Large intestine (tissue), 12 donors: ENCODE measurements at places on chromosomes 1 and 21. TPM values are rescaled to one million over a fixed set of nuclear protein-coding genes. Genes with fewer than 3 reads are reported as not detected.

DNA sequence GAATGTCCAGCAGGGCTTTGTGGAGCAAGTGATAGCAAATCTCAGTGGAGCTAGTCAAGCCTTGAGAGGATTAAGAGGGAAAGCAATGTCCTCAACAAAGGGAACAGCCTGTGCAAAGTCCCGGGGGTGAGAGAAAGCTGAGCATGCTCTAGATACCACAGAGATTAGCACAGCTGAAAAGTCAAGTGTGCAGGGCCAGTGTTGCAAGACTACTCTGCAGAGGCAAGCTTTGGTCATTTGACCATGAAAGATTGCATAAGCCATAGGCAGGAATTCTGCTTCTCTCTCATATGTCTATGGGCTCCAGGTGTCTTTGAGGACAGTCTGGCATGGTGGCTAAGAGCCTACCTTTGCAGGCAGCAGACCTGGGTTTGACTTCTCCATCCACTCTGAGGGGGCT, 181.0 kb upstream of the JUN start:
- peaks cover 32% of the 10 kb centered on the region for H3K4me1 ChIP-seq
- DNase-seq: peak; percentile 79
- H3K4me3 ChIP-seq: no peak overlapping the region
- H3K27me3 ChIP-seq: no peaks in the 10 kb centered on the region

GRCh38 chr1:75727571-75727970, 3.1 kb downstream of the ACADM start:
- H3K4me3 ChIP-seq: no peak overlapping the region
- DNase-seq: no peak
- H3K27ac ChIP-seq: no peak overlapping the region
- peaks cover 2% of the 10 kb centered on the region for H3K36me3 ChIP-seq
- no peaks in the 10 kb centered on the region for H3K4me1 ChIP-seq

DNA sequence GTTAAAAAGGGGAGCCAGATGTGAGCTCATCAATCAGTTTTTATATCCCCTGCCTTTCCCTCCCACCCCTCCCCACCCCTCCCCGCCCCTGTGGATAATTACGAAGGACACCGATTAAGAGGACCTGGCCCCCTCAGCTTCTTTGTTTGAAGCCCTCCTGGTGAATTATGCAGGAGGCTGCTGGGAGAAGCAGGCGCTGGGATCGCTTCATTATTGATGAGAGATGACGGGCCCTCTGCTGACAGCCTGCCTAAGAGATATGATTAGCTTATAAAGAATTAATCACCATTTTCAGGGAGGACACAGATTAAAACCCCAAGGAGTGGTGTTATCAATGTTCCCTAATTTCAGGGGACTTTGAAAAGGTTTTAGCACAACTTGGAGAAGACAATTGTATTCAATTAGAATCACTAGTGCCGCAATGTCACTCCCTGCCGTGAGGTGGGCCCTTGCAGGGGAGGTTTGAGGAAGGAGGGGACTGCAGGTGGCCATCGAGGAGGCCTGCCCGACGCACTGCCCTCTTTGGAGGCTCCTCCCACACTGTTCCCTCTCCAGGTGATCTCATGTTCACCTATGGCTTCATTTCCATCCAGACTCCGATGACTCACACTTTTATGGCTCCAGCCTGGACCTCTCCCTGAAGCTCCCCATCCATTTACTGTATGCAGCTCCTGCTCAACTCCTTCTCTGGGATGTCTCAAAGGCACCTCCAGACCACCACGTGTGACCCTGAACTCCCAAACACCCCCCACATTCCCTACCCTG, 67.0 kb upstream of the KLHDC7A start:
- peak; percentile 71 for DNase-seq
- no peak overlapping the region for H3K4me3 ChIP-seq

DNA sequence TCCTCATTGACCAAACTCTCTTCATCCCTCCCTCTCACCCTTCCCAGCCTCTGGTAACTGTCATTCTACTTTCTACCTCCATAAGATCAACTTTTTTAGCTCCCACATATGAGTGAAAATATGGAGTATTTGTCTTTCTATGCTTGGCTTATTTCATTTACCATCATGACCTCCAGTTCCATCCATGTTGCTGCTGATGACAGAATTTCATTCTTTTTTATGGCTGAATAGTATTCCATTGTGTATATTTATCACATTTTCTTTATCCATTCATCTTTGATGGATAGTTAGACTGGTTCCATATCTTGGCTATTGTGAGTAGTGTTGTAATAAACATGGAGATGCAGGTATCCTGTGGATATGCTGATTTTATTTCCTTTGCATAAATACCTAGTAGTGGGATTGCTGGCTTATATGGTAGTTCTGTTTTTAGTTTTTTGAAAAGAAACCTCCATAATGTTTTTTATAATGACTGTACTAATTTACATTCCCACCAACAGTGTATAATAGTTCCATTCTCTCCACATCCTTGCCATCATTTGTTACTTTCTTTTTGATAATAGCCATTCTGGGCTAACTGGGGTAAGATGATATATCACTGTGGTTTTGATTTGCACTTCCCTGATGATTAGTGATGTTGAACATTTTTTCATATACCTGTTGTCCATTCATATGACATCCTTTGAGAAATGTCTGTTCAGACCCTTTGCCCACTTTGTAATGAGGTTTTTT, 35.7 kb downstream of the IARS2 start:
- DNase-seq: no peak
- no peaks in the 10 kb centered on the region for H3K27me3 ChIP-seq
- H3K4me1 ChIP-seq: peaks cover 7% of the 10 kb centered on the region
- no peak overlapping the region for H3K4me3 ChIP-seq

DNA sequence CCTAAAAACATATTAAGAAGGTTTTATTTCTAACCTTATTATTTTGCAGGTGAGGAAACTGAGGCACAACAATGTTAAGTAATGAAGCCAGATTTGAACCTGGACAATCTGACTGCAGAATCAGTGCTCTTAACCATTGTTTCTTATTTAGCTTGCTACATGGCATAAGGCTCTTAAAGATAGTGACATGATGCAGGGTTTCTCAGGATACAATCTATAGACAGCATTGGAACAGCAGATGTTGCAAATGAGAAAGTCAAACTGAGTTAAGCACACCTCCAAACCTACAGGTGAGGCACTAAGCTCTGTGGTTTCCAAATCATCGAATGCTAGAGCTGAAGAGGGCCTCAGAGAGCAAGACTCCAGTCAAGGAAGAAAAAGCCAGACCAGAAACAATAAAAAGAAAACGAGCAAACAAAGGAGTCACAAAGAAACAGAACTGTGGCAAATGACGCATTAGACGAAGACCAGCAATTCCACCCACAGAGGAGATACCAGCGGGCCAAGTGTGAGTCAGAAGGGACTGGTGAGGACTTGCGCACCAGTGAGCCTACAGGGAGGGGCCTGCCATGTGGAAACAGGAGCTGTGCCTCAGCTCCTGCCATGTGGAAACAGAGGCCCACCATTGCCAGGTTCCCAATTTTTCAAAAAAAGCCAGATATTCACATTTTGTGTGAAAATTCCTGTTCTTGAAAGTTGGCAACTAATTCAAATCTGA, 14.4 kb downstream of the CD58 start:
- H3K4me1 ChIP-seq: peaks cover 7% of the 10 kb centered on the region
- no peak overlapping the region for H3K4me3 ChIP-seq
- no peaks in the 10 kb centered on the region for H3K27me3 ChIP-seq
- no peak for DNase-seq
- no peaks in the 10 kb centered on the region for H3K36me3 ChIP-seq

GRCh38 chr1:161840363-161840762, 74.2 kb downstream of the ATF6 start:
- no peak overlapping the region for H3K27ac ChIP-seq
- no peaks in the 10 kb centered on the region for H3K27me3 ChIP-seq
- DNase-seq: no peak
- H3K36me3 ChIP-seq: peaks cover 20% of the 10 kb centered on the region
- no peak overlapping the region for H3K4me3 ChIP-seq
- no peaks in the 10 kb centered on the region for H3K4me1 ChIP-seq

GRCh38 chr1:31443673-31444072, 30.7 kb downstream of the SERINC2 start:
- H3K36me3 ChIP-seq: no peaks in the 10 kb centered on the region
- peak overlapping the region; percentile 98 for H3K27ac ChIP-seq
- peaks cover 46% of the 10 kb centered on the region for H3K4me1 ChIP-seq

TCP10L gene
- polyA plus RNA-seq: 0.70 TPM
